Kasumi-1 (cell line): ENCODE measurements at places on chromosomes 3 and 15.

DNA sequence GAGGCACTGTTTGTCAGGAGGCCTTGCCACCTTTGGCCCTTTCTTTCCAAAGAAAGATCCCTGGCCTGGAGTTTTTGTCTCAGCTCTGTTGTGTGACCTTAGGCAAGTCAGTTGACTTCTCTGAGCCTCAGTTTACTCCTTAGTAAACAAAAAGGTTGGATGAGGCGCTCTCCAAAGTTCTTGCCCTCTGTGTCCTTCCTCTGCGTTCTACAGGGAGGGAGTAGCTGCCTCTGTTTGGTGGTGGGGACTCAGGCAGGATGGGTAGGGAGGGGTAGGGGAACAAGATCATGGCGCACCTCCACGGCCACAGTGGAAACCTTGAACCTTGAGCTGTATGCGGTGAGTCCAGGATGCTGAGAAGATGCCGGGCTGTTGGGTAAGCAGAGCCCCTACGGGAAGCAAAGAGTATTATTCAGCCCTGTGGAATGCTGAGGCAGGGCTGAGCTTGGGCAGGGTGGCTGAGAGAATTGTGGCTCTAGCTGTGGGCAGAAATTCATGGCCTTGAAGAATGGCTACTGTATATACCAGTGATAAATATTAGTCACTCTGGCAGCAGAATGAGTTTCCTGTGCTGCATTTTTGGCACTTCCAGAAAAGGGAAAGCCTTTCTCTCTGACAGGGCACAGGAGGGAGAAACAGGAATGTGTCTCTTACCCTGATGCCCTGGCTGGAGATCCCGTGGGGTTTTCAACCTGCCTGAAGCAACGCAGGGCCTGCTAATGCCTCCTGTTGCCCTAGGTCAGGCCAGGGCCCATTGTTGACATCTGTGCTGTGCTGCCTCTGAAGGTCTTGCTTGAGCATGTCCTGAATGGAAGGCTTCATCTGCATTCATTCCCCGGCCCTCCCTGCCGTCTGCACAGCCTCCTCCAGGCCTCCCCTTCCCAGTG is 39.9 kb downstream of the SMAD3 start:
- no peak for DNase-seq

- no peak for DNase-seq
Observed at GRCh38 chr3:124276539-124277143, 284.7 kb upstream of the ROPN1 start.

DNA sequence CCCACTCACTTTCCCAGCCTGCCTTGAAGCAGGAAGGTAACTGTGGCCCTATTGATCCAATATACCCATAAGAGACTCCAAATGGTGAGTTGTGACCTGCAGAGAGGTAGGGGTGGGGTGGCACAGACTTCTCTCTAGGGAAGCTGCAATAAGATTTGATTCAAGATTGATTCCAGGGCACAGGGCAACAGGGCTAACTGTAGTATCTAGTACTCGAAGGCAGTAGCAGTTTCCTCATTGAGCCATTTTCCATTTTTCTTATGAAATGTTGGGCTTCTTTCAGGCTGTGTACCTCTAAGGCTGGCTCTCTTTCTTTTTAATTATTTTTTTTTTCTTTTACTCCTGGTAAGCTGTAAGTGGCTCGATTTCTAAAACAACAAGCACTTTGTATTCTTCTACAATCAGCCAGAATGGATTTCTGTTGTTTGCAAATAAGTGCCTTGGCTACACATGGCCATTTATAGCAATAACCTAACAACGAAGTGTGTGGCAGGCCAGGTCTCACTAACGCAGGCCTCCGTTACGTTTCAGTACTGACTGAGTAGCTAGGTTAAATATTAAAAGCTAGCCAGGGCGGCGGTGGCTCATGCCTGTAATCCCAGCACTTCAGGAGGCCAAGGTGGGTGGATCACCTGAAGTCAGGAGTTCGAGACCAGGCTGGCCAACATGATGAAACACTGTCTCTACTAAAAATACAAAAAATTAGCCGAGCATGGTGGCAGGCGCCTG is 19.3 kb downstream of the CCDC12 start:
- DNase-seq, result no peak

GRCh38 chr15:101342056-101342455 is 47.0 kb upstream of the SNRPA1 start:
- peak; percentile 22 for DNase-seq

DNA sequence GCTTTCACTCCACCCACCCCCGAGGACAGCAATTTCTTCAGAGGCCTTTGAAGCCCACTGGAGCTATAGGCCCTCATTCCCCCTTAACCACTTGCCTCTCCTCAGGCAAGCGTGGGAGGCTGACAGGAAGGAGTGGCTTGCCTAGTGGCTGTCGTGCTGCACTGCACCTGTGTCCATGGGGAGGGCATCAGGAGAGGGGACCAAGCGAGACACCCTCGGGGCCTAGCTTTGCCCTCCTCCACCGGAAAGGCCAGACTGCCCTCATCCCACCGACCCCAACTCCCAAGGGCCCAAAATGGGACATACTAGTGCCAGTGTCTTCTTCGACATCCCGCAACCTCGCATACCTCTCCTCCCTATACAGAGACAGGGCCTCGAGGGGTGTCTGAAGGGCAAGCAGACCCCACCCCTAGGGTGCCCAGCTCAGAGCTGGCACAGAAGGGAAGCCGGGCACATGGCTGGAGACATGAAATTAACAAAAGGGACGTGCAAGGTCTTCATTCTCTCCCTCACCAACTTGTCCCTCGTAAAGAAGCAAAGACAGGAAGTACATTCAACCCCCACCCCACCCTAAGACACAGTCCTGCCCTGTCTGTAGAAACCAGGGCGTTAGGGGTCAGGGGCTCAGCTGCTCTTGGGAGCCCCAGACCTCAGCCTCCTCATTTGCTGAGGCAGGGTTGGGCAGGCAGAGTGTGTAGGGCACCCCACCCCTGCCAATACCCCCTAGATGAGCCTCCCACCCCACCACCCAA is 24.3 kb downstream of the VIPR1 start:
- DNase-seq, result peak; percentile 68

DNA sequence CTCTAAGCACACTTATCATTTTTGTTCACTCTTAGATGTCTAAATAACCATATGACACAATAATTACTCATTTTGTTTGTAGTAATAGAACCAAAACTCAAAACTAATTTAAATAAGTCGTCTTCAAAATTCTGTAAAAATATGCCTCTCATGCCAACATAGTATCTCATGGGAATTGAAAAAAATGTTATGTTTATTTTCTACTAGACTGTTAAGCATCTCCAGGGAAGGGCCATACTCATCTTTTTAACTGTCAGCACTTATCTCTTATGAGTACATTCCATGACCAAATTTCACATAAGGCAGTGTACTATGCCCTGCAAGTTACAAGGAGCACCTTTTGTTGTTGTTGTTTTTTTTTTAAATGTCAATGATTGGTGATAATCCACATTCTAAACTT is 18.3 kb upstream of the USF3 start:
- DNase-seq, result no peak

DNA sequence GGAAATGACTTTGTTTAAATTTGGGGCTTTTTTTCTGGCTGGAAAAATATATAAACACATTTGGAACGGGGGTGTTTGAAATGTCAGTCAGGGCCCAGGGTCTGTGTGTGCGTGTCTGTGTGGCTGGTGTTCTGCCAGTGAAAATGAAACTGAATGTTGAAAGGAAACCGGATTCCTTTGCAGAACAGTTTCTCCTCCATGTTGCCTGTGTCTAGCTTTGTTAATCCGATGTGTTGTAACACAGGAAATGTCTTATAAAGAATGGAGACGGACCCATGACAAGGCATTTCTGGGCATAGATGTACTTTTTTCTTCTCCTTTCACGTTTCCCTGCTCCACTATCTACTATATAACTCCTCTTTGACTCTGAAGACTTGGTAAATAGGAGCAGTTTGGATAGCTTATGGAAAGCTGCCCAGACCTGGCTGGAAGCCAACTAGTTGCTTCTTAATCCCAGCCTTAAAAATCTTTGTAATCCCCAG is 2.8 kb downstream of the SQOR start:
- peak; percentile 59 for DNase-seq

DNA sequence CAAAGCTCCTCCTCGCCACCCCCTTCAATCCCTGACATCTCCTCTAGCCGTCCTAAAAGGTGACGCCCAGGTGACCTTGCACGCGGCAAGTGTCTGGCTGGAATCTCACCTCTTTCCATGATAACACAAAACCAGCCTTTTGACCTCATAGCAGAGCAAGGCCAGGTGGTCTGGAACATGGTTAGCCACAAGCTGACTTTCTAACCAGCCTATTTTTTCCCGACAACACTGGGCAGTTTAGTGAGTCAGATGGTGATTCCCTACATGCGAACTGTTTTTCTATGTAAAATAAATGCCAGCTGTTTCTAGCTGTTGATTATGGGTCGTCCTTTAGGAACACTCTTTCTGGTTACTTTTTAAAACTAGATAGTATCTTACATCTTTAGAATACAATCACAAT is 243.0 kb downstream of the CD47 start:
- DNase-seq, result no peak

- DNase-seq, result no peak
Observed at GRCh38 chr15:91946075-91946474, 92.6 kb downstream of the SLCO3A1 start.

- peak; percentile 77 for DNase-seq
Observed at GRCh38 chr15:75921732-75922703, 18.3 kb downstream of the FBXO22 start.

- no peak for DNase-seq
Observed at GRCh38 chr15:84791763-84792162, 25.4 kb upstream of the ALPK3 start.

DNA sequence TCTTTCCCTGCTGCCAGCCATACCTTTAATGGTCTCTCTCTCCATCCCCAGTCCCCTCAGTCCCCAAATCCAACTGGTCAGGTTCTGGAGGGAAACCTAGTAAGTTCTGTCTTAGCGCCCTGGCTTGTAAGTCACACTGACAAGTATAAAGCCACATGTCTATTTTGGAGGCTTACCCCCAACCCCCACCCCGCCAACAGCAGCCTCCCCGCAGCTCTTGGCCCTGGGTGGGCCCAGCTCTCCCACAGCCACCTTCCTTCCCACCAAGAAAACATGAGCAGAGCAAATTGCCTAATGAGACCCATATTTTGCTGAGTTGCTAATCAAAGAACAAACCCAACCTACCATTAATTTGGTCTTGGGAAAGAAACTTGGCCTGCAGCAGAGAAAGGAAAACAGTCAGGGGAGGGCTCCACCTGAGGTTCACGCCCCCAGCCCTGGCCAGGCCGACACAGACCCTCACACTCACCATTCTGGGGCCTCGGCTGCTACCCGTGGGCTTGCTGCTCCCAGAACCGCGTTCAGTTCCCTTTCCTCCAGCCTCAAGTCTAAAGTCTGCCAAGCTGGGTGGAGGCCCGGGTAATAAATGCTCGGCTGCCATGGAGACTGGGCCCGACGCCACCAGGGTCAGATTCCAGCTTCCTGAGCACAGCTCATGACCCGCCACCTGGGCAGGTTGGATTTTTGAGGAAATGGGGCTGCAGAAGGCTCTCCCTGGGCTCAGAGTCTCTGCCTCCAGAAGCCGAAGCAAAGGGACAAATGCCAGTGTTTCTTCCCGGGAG is at the start of gene CALML4:
TSS of gene CALML4 (minus strand) at position 557 of the 782 bp plus-strand sequence. CDS start at position 472, 85 bp downstream.
- DNase-seq, result peak; percentile 46

DNA sequence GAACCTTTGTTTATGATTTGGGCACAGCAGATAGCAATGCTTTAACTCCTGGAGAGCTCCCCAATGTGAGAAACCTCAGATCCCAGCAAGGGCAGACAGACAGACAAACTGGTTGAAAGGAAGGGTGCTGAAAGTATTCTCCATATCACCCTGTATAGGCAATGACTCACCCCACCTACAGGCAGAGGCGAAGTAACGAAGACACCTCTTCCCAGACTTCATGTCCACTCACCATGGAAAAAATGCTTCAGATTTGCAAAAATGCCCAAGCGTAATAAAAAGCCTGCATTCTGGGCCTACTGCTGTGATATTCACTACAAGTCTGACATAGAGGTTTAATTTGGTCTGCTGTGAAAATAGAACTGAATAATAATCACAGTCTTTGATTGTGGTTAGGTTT is 50.5 kb downstream of the THBS1 start:
- DNase-seq, result no peak

GRCh38 chr3:128168836-128169235 is 15.6 kb downstream of the EEFSEC start:
- DNase-seq, result peak; percentile 22

GRCh38 chr3:178392511-178392926 is 143.7 kb upstream of the KCNMB2 start:
- DNase-seq, result no peak

- DNase-seq, result no peak
Observed at GRCh38 chr3:45585371-45585770, 9.2 kb upstream of the LIMD1 start.

GRCh38 chr15:63052961-63053698 is 10.6 kb downstream of the TPM1 start:
- DNase-seq, result no peak

- DNase-seq, result peak; percentile 89
Observed at GRCh38 chr3:30112902-30113484, 493.4 kb upstream of the TGFBR2 start.

DNA sequence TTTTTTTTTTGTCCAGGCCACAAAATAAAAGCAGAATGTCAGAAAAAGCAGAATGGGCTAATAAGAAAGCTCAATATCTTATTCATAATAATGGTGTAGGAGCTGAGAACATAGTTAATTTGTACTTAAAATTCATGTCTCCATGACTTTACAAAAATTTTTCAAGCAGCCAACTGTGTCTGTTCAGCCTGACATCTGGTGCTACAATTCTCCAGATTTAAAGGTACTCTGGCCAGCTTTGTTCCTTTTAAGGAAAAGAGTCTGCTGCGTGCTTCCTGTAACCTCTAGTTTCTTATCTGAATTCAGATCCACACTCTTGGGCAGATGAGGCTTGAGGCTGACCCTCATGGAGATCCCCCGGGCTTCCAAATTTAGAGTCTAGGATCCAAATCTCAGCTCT is 8.7 kb upstream of the RFX7 start:
- no peak for DNase-seq

- DNase-seq, result no peak
Observed at GRCh38 chr3:155742349-155742965, 2.4 kb downstream of the PLCH1 start.

DNA sequence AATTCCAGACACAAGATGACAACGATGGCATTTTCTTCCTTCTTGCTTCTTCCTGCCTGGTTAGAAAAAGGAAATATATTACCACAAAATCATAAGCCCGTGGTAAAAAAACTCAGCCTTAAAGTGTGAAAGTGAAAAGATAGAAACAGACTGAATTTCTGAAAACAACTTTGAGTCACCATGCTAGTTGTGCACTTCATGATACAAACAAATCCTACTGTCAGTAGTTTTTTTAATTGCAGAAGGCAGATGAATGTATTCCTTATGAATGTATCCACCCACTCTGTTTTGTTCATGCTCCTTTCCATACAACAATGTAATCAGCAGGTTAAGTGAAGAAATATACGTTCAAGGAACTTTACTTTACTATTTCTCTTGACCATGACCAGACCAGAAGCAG is 1144.7 kb downstream of the OTOL1 start:
- DNase-seq, result peak; percentile 34

- DNase-seq, result no peak
Observed at GRCh38 chr3:105352976-105353375, 13.7 kb upstream of the ALCAM start.

GRCh38 chr15:98530570-98530969 is 117.8 kb upstream of the IGF1R start:
- no peak for DNase-seq

GRCh38 chr15:36527235-36528162 is 51.9 kb upstream of the CDIN1 start:
- no peak for DNase-seq
